ENCODE measurements at places on chromosomes 4 and X.

GRCh38 chr4:110357521-110357920 lies 118.4 kb upstream of the ENPEP start:
- no peak for DNase-seq

GRCh38 chrX:133151336-133151735 lies 54.4 kb upstream of the USP26 start:
- no peak for DNase-seq

DNA sequence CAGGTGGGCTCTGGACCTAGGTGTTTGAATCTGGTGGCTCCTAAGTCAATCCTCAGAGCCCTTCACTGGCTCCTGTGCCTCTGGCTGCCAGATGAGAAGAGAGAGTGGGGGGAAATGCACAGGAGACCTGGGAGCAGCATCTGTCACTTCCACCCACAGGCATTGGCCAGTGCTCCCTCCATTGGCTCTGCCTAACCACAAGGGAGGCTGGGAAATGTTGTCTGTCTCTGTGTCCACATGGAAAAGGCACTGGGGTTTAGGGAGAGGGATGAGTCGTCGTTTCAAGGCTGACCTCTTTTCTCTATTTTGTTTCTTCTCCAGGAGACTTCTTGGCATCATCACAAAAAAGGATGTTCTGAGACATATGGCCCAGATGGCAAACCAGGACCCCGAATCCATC lies 76.4 kb downstream of the CLCN4 start:
- DNase-seq: no peak

DNA sequence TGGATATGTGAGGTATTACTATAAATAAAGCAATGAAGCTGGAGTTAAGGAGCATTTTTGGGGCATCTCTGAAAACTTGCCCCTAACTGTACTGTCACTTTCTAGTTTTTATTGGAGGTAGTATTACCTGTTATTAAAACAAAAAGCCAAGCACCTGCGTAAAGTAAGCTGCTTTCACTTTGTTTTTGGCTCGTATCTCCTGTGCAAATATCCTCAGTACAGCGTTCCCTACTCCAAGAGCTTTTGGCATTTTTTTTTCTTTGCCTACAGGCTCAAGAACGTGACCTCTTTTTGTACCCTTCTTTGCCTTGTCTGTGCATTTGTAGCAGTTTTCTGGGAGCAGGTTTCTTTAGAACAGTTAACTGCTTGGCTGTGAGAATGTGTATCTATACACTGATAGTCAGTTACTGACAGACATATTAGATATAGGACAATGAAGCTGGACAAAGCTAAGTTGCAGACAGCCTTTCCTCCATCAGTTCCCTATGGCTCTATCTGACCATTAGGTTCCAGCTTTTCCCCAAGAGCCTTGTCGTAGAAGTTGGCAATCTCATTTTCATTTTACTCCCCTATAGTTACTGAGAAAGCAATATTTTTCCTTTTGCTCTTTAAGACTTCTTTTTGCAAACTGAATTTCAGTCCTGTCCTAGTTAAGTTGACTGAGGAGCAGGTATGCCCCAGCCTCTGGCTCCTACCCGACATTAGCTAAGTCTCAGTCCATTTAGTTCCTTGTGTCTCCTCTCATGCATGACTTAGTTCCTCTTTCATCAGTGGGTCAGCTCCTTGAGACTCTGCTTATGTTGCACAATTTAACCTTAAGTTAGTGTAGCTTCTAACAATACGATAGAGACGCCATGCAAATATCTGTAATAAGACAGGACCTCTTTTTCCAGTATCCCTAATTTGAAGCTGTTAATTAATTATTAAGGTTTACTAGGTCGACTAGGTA lies 71.5 kb upstream of the HPRT1 start:
- DNase-seq: no peak

DNA sequence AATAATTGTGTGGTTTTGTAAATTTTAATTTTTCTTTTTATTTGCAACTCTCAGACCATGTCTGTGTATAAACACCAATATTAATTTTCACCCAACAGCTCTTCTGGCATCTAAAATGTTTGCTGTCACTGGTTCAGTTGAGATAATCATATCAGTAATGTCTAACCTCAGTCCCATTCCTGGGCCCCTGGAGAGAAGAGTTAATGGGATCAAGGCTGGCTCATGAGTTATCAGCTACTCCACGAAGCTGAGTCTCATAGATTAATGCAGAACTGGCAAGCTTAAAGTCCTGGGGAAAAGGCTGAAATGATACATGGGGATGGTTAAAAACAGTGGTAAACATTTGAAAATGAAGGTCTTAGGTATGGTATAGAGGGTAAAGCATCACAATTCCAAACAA lies 28.4 kb upstream of the TSPAN5 start:
- no peak for DNase-seq

GRCh38 chrX:19674041-19674789 lies 158.9 kb upstream of the MAP3K15 start:
- DNase-seq: no peak

DNA sequence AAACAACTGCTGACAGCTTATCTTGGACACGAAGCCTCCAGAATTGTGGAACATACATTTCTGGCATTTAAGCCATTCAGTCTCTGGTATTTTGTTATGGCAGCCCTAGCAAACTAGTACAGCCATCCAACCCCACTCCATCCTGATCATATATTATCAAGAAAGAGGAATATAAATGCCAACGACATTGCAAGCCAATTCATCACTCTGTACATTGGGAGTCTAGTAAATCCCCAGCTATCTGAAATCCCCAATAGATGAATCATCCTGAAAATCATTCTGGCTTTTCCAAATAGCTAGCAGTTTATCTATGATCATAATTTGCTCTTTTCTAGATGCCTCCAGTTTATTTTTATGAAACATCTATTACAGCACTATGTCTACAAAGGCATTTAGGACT lies 41.1 kb downstream of the FRMD7 start:
- DNase-seq: no peak

GRCh38 chr4:7026107-7026506 lies 17.1 kb upstream of the TADA2B start:
- DNase-seq: no peak

DNA sequence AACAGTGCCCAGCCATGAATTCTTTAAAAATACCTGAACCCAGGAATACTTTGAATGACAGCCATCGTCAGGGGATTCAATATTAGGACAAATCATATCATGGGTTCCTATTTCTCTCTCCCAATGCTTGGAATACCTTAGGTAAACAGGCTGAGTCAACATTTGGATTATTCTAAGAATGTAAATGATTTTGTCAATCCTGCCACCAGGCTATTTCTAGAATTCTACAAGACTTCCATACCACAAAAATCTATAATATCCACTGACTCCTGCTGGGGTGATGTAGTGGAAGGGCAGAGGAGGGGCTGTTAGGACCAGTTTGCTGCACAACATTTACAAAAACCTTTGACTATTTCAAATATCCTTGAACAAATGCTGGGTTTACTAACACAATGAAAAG lies 65.2 kb downstream of the IGFBP7 start:
- no peak for DNase-seq

GRCh38 chr4:30756553-30756952 lies 36.4 kb downstream of the PCDH7 start:
- DNase-seq: no peak

DNA sequence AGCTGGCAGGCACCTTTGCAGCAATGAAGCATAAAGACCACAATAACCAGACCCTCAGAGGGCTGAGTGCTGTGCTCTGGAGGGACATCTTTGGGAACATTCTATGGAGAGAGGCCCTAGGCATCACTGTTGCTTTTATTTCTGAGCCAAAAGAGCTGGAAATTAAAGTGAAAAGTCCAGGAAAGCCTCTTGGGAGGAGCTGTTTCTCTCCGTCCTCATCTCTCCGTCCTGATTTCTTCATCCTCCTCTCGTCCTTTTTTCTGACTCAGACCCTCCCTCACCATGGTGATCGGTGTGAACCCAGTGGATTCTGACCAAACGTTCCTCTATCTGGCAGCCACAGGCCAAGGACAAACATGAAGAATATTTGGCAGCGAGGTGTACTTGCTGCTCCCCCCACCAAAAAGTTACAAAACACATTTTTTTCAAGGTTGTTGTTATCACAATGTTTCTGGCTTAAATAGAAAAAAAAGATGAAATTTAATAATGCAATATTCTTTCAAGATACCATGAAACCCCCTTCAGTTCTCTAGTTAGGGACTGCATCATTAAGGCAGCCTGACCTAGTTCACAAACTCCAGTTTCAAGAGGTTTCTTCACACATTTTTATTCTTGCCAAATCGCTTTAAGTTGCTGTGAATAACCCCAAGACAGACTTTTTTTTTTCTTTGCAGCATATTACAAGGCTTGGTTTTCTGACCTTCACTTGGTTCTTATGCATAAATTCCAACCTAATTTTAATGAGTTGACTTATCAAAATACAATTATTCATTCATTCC lies 80.2 kb downstream of the SCD5 start:
- no peak for DNase-seq

GRCh38 chr4:128519163-128519830 lies 231.7 kb upstream of the PGRMC2 start:
- no peak for DNase-seq

DNA sequence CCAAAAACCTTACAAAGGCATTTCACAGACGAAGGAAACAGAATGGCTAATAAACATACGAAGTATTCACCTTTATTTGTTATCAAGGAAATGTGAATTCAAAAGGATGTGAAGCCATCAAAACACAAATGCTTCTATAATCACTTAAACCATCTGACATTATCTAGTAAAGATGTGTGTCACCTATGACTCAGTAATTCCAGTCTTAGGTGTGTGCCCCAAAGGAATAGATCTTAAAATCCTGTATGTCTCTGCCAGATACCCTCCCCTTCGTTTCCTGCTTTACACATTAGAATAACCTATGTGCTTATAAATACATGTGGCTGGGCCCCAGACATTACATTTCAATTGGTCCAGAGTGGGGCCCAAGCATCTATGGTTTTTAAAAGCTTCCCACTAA lies 41.8 kb upstream of the CEP135 start:
- DNase-seq: no peak

GRCh38 chrX:118720058-118720707 lies 7.2 kb upstream of the IL13RA1 start:
- DNase-seq: no peak

GRCh38 chr4:145663194-145663593 lies 16.8 kb upstream of the C4orf51 start:
- no peak for DNase-seq

GRCh38 chrX:45009371-45010000 lies 136.5 kb downstream of the KDM6A start:
- no peak for DNase-seq

- no peak for DNase-seq
These were observed 210.4 kb downstream of the PAPSS1 start for GRCh38 chr4:107509615-107510014.

GRCh38 chr4:28682847-28683246 lies 1822.2 kb downstream of the STIM2 start:
- DNase-seq: no peak

DNA sequence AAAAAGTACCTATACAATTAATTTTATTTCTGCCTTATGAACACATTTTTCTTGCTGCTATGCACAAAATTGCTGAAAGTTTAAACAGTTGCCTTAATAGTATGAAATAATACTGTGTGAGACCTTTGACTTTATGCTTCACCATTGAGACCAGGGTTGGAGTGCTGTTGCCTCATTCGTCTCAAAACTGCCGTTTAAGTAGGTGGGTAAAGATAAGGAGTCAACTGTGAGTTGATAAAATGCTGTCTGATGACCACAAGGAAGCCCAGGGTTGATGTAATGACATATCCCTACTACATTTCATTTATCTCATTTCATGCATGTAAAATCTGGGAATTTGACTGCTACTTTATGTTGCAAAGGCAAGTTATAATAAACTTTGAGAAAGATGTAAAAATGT lies 23.4 kb downstream of the STK26 start:
- DNase-seq: no peak

DNA sequence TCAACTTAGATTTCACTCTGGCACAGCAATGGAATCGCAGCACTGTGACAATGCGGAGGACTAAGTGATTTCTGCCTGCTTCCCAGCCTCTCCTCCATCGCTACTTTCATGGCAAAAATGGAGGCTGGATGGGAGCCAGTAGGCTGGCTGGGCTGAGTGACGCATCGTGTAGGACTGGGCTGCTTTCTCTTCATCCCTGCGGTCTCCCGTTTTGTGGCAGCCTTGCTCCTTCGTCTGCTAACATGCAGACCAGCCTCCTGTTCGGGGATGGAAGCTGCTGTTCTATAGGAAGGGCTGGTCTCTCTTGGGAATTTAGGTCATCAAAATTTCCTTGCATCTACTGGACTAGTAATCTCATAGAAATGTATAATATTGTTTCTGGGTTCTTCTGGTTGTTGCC lies 15.8 kb upstream of the RGS12 start:
- no peak for DNase-seq

GRCh38 chrX:63740382-63740781 lies 44.6 kb downstream of the ARHGEF9 start:
- no peak for DNase-seq

GRCh38 chr4:160034501-160034900 lies 931.6 kb downstream of the RAPGEF2 start:
- no peak for DNase-seq

GRCh38 chr4:109334129-109335105 lies 32.0 kb upstream of the COL25A1 start:
- DNase-seq: no peak

- no peak for DNase-seq
These were observed 55.9 kb upstream of the WDR19 start for GRCh38 chr4:39126256-39127095.

- DNase-seq: no peak
These were observed 12.4 kb upstream of the SH3RF1 start for GRCh38 chr4:169283114-169283509.

DNA sequence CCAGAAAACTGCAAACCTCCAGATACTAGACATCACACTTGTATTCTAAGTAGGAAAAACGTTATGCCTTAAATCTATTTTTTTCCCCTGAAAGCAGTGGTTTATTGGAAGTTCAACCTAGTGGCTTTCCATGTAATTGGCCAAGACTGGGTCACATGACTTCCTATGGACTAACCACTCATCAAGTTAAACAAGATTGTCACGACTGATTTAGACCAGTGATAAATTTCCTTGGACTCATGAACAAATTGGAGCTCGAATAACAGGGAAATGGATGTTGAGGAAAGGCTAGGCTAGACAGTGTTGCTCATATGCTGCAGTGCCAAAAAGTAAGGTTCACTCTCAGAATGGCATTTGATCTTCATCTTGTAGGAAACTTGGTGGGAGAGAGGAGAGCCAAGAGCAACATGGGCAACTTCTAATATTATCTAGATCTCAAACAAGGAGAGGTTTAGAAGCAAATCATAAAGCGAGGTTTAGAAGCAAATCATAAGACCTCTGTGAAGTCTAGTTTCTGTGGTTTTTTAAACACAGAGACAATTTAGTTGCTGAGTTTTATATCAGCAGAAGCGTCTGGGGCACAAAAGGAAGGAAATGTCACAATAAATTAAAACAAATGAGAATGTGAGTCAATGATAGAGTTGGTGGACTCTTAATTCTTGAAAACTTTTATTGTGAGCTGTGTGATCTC lies 165.6 kb upstream of the BOD1L1 start:
- no peak for DNase-seq

- DNase-seq: no peak
These were observed 142.6 kb upstream of the LEF1 start for GRCh38 chr4:108311313-108311712.

All from stimulated activated CD4-positive, alpha-beta T cell treated with anti-CD3 and anti-CD28 coated beads, TNF-alpha, amount 100 ng/mL, for 1 hour (primary cell).